GM12878 (cell line): ENCODE measurements at places on chromosomes 6 and 20. TPM values are rescaled to one million over a fixed set of nuclear protein-coding genes. Genes with fewer than 3 reads are reported as not detected.

The RSPO3 gene
- not detected in 2 replicates for total RNA-seq

The OOEP gene
- total RNA-seq, result not detected in 2 replicates

The LPIN3 gene
- 0.49 and 0.51 TPM in 2 replicates for total RNA-seq

The ADA gene
- total RNA-seq, result 99.0 and 105 TPM in 2 replicates

DNA sequence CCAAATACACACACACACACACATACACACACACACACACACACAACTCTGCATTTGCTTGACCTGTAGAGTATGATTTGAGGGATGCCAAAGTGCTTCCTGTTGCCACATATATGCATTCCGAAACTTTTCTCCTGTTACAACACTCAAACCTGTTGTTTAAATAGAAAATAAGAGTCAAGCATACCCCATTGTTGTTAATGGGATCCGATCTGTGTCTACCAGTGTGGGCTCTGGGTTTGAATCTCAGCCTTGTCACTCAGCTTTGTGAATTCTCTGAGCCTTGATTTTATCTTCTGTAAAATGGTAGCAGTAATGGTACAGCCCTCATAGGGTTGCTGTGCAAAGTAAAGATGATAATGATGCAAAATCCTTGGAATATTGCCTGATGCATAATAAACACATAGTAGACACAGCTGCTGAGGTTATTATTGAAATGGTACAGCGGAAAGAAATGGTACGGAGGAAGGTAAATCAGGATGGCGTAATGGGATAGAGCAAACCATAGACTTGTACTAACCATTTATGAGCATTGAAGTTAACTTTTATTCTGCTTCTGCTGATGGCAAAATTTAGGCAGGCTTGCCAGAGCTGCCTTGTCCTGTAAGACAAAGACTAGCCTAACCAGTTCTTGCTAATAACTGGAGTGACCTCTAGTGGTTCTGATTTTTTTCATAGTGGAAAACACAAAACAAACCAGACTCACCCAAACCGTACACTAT is 113.5 kb upstream of the PHACTR1 start:
- no peak overlapping the region for H3K27ac ChIP-seq
- no peak overlapping the region for H3K4me3 ChIP-seq
- no peaks in the 10 kb centered on the region for H3K27me3 ChIP-seq
- DNase-seq, result no peak

GRCh38 chr20:45419188-45420091 is 3.5 kb downstream of the PIGT start:
- H3K4me1 ChIP-seq, result peaks cover 20% of the 10 kb centered on the region
- H3K4me3 ChIP-seq, result no peak overlapping the region
- peak overlapping the region; percentile 26 for H3K27ac ChIP-seq
- peak; percentile 80 for DNase-seq

GRCh38 chr6:169051371-169051770 is 202.3 kb downstream of the THBS2 start:
- H3K27ac ChIP-seq, result no peak overlapping the region
- H3K4me1 ChIP-seq, result no peaks in the 10 kb centered on the region
- DNase-seq, result no peak
- no peak overlapping the region for H3K4me3 ChIP-seq
- H3K27me3 ChIP-seq, result no peaks in the 10 kb centered on the region

GRCh38 chr20:34300256-34300806 is 2.8 kb downstream of the AHCY start:
- H3K4me3 ChIP-seq, result peak overlapping the region; percentile 95; the same call in 1 of the 2 replicates
- peak overlapping the region; percentile 0; the same call in 1 of the 2 replicates for H3K27ac ChIP-seq

DNA sequence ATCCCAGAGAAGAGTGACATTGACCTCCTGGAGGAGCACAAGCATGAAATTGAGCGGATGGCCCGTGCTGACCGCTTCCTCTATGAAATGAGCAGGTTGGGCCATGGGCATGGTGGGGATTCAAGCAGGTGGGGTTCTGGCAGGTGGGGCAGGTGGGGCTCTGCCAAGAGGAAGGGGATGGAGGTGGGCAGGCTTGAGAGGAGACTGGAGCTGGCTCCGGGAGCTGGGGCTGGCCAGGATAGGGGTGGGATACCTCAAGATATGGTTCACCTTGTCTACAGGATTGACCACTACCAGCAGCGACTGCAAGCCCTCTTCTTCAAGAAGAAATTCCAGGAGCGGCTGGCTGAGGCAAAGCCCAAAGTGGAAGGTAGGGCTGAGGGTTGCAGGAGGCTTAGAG is 42.9 kb downstream of the MOCS1 start:
- H3K27ac ChIP-seq, result no peak overlapping the region
- DNase-seq, result no peak
- no peaks in the 10 kb centered on the region for H3K27me3 ChIP-seq
- no peaks in the 10 kb centered on the region for H3K36me3 ChIP-seq
- H3K4me3 ChIP-seq, result no peak overlapping the region

GRCh38 chr6:34001706-34002621 is 143.9 kb downstream of the GRM4 start:
- no peak overlapping the region for H3K27ac ChIP-seq
- H3K4me3 ChIP-seq, result no peak overlapping the region
- no peak for DNase-seq
- no peaks in the 10 kb centered on the region for H3K4me1 ChIP-seq
- no peaks in the 10 kb centered on the region for H3K36me3 ChIP-seq
- no peaks in the 10 kb centered on the region; the same call in 1 of the 2 replicates for H3K27me3 ChIP-seq

GRCh38 chr20:51953731-51954340 is 151.5 kb upstream of the SALL4 start:
- H3K36me3 ChIP-seq, result no peaks in the 10 kb centered on the region
- H3K27me3 ChIP-seq, result no peaks in the 10 kb centered on the region
- H3K27ac ChIP-seq, result no peak overlapping the region
- no peak for DNase-seq
- no peak overlapping the region for H3K4me3 ChIP-seq
- no peaks in the 10 kb centered on the region for H3K4me1 ChIP-seq

DNA sequence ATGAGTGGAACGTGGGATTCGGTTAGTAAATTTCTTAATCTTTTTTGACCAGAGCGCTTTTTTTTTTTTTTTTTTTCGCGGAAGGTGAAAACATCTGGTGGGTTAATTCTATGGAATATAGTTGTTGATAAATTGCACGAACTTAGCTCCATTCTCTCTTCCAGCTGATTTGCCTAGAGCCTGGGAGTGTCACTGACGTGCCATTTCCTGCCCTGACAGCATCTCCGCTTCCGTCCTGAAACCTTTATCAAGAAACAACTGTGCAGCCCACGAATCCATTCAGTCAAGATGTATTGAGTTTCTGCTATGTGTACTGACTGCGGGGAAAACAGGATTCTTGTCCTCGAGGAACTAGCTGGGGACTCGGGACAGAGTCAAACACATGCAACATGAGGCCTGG is 59.5 kb upstream of the TGM3 start:
- H3K4me1 ChIP-seq, result no peaks in the 10 kb centered on the region
- no peaks in the 10 kb centered on the region for H3K36me3 ChIP-seq
- no peak overlapping the region for H3K4me3 ChIP-seq

DNA sequence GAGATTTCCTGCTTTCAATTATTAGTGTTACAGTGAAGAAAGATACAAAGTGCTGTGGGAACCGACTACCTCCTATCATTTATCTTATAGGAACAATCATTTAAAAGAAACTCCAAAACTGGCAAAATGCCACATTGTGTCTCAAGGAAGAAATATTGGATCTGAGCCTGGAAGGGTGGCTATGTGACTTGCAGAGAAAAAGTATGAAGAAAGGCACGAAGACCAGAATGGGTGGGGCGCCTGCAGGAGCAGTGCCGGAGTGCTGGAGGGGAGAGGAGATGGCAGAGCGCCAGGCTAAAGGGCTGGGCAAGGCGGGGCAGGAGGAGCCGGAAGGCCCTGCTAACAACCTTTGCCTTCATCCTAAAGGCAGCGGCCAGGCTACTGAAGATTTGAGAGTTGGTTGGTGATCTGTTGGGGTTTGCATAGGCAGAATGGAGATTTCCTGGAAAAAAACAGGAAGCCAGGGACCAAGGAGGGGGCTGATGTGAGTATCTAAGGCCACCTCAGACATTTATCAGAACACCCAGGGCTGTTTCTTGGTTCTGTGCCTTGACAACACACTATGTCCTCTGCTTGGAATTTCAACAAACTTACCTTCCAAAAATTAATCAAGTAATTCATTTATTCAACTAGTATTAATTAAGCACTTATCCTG is 125.6 kb downstream of the MAFB start:
- no peaks in the 10 kb centered on the region for H3K4me1 ChIP-seq
- H3K36me3 ChIP-seq, result no peaks in the 10 kb centered on the region
- H3K27ac ChIP-seq, result no peak overlapping the region
- H3K27me3 ChIP-seq, result no peaks in the 10 kb centered on the region; the same call in 1 of the 2 replicates
- H3K4me3 ChIP-seq, result no peak overlapping the region

DNA sequence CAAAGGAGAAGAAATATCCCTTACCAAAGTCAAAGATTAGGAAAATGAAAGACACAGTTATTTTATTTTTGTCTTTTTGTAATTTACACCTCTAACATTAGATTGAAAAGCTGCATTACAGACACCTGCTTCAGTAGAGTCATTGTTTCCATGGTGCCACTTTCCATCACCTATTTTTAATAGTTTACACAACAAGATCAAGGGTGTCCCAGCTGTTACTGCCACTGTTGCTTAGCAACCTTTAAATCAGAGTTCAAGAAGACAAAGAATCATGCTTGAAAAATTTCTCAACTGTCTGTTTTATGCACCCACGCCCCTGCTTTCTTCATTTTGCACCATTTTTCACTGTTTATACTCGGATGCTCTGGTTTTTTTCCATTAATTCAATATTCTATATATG is 668.2 kb upstream of the GJE1 start:
- no peak for DNase-seq
- H3K4me1 ChIP-seq, result peaks cover 9% of the 10 kb centered on the region
- no peak overlapping the region for H3K27ac ChIP-seq
- no peaks in the 10 kb centered on the region for H3K27me3 ChIP-seq
- no peak overlapping the region for H3K4me3 ChIP-seq
- no peaks in the 10 kb centered on the region for H3K36me3 ChIP-seq

GRCh38 chr20:57866250-57867106 is 156.7 kb upstream of the PMEPA1 start:
- no peak overlapping the region for H3K27ac ChIP-seq
- no peak overlapping the region for H3K4me3 ChIP-seq
- no peaks in the 10 kb centered on the region for H3K4me1 ChIP-seq
- no peak for DNase-seq

- H3K27me3 ChIP-seq, result no peaks in the 10 kb centered on the region
- no peaks in the 10 kb centered on the region for H3K4me1 ChIP-seq
- DNase-seq, result no peak
- no peaks in the 10 kb centered on the region for H3K36me3 ChIP-seq
- H3K4me3 ChIP-seq, result no peak overlapping the region
- no peak overlapping the region for H3K27ac ChIP-seq
Measured at GRCh38 chr6:133637874-133638273, 251.0 kb upstream of the TCF21 start.
